GM13976 (cell line): ENCODE measurements at places on chromosomes 6 and 20.

DNA sequence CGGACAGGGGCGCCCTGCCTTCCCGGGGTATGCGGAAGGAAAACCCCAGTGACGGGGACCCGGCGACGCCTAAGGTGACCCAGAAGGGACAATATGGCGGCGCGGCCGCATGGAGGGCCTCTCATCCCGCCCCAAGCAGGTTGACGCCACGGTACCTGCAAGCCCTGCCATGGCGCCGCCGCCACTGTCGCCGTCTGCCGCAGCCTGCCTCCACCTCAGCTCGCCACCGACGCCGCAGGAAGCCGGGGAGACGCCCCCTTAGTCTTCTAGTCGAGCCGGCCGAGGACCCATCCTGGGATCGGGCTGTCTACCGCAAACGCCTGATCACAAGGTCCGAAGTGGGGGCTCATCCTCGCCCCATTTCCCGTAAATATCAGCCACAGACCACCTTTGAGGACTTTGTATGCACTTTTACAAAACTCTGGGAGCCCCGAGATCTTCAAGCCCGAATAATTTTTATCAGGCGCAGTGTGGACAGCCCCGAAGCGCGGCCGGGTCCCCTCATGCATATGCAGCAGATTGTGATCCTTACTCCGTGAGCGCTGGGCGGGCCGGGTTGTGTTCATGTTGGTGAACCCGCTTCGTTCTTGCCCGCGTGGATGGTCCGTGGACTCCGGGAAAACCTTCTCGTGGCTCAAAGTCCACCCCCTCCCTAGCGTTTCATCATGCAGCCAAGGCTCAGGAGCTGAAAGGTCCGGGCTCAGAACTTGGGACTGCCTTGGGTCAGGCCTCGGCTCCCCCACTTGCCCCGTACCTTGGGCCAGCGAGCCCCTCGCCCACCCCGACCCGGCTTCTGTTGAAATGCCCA is at the start of gene BLCAP:
BLCAP (minus strand) TSS at position 239 of the 808 bp plus-strand sequence. CDS start 8,702 bp downstream, outside the sequence.
- DNase-seq = peak; percentile 98

GRCh38 chr6:11999246-11999645 is 12.9 kb upstream of the HIVEP1 start:
- DNase-seq = no peak

DNA sequence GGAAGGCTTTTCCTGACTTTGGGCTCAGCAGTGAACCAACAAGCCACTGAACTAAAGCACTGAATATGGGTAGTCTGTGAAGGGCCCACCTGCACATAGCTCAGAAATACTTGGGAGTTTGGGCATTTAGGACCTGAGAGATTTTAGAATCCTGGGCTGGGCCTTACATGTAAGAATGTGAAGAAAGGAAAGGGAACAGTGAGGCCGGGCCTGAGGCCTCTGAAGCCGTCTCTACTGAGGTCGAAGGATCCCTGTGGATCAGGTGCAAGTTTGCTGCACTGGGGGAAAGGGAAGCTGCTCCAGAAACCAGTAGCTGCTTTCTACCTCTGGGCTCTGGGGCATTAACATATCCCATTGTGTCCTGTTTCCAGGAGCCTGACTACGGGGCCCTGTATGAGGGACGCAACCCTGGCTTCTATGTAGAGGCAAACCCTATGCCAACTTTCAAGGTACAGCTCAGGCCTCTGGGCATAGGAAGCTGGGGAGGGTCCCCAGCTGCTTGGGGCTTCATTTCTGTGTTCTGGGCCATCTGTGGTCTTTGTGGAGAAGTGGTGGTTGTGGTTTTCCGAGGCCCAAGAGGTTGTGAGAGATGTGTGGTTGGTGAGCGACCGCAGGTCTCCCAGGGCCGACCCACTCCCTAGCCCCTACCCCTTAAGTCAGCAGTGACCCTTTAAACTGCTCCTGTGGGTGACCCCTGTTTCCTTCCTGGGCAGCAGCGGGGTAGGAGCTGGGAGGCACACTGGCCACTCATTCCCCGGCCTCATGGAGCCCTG is 30.3 kb downstream of the PLCG1 start:
- no peak for DNase-seq

DNA sequence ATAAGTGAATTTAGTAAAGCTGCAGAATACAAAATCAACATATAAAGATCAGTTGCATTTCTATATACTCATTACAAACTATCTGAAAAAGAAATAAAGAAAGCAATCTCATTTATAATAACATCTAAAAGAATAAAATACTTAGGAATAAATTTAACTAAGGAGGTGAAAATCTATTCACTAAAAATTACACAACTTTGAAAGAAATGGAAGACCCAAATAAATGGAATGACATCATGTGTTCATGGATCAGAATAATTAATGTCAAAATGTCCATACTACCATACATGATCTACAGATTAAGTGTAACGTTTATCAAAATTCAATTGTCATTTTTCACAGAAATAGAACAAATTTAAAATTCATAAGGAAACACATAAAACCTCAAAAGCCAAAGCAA is 194.9 kb downstream of the TINAG start:
- no peak for DNase-seq

DNA sequence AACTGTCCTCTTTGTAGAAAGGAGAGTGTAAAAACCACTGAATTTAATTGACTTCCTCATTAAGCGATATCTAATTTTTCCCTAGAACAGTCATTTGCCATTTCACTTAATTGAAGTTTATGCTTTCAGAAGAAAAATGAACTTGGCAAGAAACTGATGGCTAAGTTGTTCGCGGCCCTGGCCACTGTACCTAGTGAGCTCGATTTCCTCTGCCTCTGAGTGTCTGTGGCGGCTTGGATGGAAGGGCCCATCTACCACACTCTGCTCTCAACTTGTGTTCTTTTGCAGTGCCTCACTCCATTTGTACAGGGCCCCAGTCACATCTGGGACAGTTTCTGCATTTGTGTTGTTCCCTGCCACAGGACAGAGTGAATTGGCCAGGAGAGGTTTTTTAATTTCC is 102.9 kb downstream of the BCAS1 start:
- no peak for DNase-seq

- no peak for DNase-seq
These were observed 223.8 kb downstream of the THBS2 start for GRCh38 chr6:169029861-169030260.

GRCh38 chr6:22888163-22888752 is 318.9 kb downstream of the HDGFL1 start:
- DNase-seq = no peak

- no peak for DNase-seq
These were observed 13.0 kb downstream of the MYO6 start for GRCh38 chr6:75762063-75762462.

GRCh38 chr6:16979677-16980370 is 122.0 kb upstream of the STMND1 start:
- no peak for DNase-seq

DNA sequence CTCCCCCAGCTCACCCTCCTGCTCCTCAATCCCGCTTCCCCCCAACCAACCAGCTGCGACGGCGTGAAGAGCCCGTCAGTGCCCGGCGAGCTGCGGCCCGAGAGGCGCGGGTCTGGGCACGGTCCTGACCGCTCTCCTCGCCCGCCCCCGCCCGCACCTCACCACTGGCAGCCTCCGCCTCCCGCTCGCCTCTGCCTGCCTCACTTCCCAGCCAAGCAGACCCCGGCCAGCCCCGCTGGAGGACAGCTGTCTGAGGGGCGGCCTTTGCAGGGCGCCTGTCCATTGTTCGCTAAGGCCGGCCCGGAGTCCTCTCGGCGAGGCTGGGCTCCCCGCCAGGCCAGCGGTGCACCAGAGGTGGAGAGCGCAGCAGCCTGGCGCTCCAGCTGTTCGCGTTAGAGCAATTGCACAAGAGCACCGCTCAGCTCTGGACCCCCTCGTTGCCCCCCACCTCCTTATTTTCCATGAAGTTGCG is 1.3 kb downstream of the SOBP start:
- DNase-seq = peak; percentile 41

GRCh38 chr6:79648328-79648727 is 17.2 kb downstream of the SH3BGRL2 start:
- no peak for DNase-seq

DNA sequence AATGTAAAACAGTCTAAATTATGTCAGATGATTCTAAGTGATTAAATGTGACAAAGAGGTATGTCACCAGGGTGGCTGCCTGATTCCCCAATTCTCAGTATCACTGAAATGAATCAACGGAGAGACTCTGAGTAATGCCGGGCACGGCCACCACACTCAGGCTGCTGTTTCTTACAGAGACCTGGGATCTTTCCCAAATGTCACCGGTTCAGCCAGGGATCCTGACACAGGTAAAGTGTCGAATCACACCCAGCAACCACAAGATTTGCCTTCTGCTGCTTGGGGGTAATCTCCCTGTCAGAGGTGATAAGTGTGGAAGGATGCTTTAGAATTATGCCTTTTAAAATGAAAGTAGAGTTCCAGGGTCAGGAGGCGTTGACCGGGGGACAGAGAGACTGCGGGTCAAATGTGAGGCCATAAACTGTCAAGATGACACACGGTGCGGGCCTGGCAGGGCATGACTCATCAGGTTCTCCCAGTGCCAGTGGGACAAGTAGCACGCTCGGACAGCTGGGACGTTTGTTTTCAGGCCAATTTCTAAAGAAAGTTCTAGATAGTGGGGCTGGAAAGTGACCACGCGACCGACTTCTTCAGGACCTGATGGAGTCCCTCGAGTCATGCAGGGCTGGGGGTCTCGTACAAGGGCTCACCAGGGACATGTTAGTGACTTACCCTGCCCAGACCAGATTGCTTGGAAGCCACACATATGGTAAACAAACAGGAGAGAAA is 48.9 kb downstream of the PRDM1 start:
- no peak for DNase-seq

DNA sequence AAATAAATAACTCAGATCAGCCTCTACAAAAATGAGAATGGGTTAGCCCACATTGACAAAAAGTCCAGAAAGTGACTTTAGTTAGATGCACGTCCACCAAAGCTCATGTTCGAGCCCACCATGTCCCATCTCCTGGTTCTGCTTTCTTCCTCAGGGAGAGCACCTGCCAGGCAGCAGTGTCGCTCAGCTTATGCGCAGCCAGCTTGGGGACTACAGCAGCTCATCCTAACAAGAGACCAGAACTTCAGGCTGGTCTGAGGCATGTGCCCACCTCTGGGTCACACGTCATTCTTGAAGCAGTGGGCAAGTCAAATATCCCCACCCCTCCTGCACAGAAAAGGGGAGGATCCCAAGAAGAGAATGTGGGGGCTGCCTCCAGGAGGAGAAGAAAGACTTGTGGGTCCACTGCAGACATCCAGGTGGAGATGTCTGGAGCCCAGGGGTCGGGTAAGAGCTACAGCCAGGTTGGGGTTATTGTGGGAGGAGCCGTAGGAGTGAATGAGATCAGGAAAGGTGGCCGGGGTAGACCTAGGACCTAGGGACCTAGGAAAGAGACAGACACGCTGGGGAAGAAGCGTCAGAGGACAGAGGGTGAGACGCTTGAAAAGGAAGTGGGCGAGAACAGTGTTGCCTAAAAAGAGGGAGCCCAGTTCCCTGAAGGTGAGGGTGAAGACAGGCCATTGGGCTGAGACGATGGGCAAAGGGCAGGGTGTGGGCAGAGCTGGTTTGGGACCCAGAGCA is 52.5 kb downstream of the SSR1 start:
- DNase-seq = no peak

DNA sequence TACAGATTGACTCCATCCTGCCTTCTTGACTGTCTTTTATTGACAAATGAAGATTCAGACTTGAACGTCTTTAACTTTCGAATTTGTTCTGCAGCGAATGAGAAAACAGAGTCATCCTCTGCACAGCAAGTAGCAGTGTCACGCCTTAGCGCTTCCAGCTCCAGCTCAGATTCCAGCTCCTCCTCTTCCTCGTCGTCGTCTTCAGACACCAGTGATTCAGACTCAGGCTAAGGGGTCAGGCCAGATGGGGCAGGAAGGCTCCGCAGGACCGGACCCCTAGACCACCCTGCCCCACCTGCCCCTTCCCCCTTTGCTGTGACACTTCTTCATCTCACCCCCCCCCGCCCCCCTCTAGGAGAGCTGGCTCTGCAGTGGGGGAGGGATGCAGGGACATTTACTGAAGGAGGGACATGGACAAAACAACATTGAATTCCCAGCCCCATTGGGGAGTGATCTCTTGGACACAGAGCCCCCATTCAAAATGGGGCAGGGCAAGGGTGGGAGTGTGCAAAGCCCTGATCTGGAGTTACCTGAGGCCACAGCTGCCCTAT is 12.2 kb downstream of the BRD2 start:
- DNase-seq = no peak

DNA sequence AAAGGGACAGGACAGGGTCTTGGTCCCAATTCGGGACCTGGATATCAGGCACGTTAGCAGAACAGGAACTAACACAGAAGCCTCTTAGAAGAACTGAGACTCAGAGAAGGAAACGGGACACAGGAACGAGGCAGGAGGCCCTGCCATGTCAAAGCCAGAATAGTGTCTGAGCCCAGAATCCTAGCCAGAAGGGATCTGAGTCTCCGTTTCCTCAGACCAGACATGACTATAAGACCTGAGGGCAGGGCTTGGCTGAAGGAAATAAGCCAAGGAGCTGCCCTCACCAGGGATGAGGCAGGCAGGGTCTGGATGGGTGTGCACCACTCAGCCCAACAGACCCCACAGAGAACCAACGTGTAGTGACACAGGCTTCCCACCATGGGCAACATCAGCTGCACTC is 40.3 kb downstream of the TRERF1 start:
- no peak for DNase-seq

GRCh38 chr20:61355585-61355984 is 103.5 kb downstream of the CDH4 start:
- DNase-seq = no peak

GRCh38 chr20:2314759-2315439 is 19.1 kb downstream of the TGM3 start:
- no peak for DNase-seq

DNA sequence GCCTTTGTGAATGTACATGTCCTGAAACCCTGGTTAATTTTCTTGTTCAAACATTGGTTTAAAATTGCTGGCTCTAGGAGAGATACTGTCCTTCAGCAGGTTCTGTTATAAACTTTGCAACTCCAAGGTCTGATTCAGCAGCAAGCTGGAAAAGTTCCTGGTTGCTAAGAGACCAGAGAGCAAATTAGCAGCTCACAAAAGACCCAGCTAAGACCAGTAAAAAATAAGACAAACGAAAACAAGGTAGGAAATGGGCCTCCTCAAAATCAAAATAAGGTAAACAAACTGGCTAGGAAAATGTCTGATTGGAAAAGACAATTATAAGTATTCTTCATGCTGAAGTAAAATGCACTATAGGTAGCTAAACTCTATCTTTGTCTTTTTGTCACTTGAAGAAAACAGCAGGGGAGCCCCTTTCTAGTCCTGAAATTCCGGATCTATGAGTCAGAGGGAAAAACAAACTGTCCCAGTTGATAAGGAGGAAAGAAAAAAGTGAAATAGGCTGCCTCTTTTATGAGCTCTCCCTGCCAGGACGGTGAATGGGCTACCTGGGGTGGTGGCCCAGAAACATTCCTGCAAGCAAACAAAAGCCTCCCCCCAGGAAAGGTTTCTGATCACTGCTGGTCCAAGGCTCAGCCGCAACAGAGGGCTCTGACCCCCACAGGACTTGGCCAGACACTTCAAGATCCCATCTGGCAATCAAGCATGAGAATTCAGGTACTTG is 41.6 kb downstream of the UNC5CL start:
- DNase-seq = no peak

- DNase-seq = no peak
These were observed 239.8 kb downstream of the UST start for GRCh38 chr6:148986608-148987007.

GRCh38 chr6:92275150-92275549 is 1144.2 kb downstream of the EPHA7 start:
- DNase-seq = no peak

GRCh38 chr6:142406131-142406530 is 104.3 kb downstream of the ADGRG6 start:
- DNase-seq = no peak
